ENCODE measurements at places on chromosomes 6 and 20. TPM values are rescaled to one million over a fixed set of nuclear protein-coding genes. Genes with fewer than 3 reads are reported as not detected.

The CTAGE9 gene
- not detected for polyA plus RNA-seq

- peaks cover 8% of the 10 kb centered on the region for H3K36me3 ChIP-seq
- peaks cover 23% of the 10 kb centered on the region for H3K4me1 ChIP-seq
- H3K27me3 ChIP-seq = no peaks in the 10 kb centered on the region
- no peak overlapping the region for H3K4me3 ChIP-seq
- peak overlapping the region; percentile 65 for H3K27ac ChIP-seq
Observed at GRCh38 chr6:16670183-16670582, 91.1 kb downstream of the ATXN1 start.

GRCh38 chr6:105898286-105898685 lies 187.8 kb upstream of the PRDM1 start:
- DNase-seq = no peak
- H3K4me1 ChIP-seq = no peaks in the 10 kb centered on the region
- H3K36me3 ChIP-seq = no peaks in the 10 kb centered on the region
- no peak overlapping the region for H3K4me3 ChIP-seq
- no peak overlapping the region for H3K27ac ChIP-seq

DNA sequence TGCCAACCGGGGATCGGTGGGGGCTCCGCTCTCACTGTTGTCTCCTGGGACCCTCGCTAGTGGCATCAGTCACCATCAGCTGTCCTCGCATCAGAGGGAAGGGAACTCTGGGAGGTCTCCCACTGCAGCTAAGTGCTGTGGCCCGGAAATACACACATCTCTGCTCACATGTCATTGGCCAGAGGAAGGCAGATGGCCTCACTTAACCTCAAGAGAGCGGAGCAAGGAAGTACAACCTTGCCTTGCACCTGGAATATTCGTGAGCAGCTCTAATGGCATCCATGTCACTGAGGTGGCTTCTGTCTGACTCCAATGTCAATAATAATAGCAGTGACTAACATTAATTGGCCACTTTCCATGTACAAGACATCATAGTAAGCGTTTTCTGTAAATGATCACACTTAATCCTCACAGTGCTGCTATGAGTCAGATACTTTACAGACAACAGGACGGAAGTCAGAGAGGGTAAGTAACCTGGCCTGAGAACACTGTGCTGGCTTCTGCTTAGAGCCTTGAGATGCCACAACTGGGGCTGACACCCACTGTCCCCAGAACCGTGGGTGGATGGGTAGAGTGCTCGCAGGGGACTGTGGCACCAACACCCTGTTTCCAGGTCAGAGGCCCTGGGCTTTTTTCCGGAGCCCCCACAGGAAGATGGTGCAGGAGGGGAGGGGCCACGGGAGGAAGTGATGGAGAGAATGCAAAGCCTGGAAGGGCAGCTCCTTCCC lies 6.0 kb downstream of the LHFPL5 start:
- H3K27ac ChIP-seq = no peak overlapping the region
- no peaks in the 10 kb centered on the region for H3K27me3 ChIP-seq
- no peak for DNase-seq
- H3K4me3 ChIP-seq = no peak overlapping the region
- H3K4me1 ChIP-seq = peaks cover 5% of the 10 kb centered on the region

GRCh38 chr6:21634582-21634981 lies 41.0 kb downstream of the SOX4 start:
- DNase-seq = no peak
- no peaks in the 10 kb centered on the region for H3K4me1 ChIP-seq
- no peaks in the 10 kb centered on the region for H3K36me3 ChIP-seq

DNA sequence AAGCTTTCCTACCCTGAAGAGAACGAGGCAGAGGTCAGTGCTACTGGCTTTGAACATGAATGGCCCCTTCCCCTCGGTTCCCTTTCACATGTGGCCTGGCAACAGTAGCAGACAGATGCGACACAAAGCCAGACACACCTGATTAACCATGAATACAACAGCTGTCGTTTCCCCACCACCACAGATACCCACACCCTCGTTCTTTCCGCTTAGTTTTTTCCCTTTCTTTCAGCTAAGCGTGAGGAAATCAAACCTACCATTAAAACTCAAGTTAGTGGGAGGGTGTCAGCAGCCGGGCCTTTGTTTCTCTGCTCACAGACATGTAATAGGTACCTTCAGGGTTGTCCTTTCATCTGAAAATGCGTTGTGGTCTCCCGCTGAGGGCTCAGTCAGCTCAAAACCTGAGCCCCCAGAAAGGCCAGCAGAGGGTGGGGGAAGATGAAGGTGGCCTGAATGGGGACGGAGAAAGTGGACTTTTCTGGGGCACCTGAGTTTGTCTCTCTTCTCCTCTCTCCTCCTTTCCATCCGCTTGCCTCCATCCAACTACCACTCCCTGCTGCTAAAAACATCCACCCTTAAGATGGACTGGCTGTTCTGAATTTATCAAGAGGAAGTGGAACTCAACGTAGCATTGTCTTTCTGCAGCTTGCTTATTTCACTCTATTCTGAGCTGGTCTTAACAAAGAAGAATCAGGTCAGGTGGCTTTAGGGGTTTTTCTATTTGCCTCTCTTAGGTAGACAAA lies 516.6 kb upstream of the JARID2 start:
- H3K36me3 ChIP-seq = no peaks in the 10 kb centered on the region
- no peak overlapping the region for H3K4me3 ChIP-seq
- H3K27me3 ChIP-seq = no peaks in the 10 kb centered on the region
- DNase-seq = no peak
- H3K27ac ChIP-seq = no peak overlapping the region

- peaks cover 11% of the 10 kb centered on the region for H3K4me1 ChIP-seq
- no peak overlapping the region for H3K4me3 ChIP-seq
Observed at GRCh38 chr6:34065466-34066217, 80.2 kb downstream of the GRM4 start.
